Activated T-helper 17 cell treated with anti-CD3 and anti-CD28 coated beads, Interleukin-2, amount 50 U/mL, for 72 hours (primary cell): ENCODE measurements at places on chromosomes 1 and 21.

GRCh38 chr1:12069623-12070244 lies 6.6 kb downstream of the TNFRSF8 start:
- peaks cover 10% of the 10 kb centered on the region for H3K27me3 ChIP-seq
- peaks cover 56% of the 10 kb centered on the region for H3K36me3 ChIP-seq
- H3K4me3 ChIP-seq: peak overlapping the region; percentile 76
- H3K4me1 ChIP-seq: peaks cover 33% of the 10 kb centered on the region
- no peak for ATAC-seq

DNA sequence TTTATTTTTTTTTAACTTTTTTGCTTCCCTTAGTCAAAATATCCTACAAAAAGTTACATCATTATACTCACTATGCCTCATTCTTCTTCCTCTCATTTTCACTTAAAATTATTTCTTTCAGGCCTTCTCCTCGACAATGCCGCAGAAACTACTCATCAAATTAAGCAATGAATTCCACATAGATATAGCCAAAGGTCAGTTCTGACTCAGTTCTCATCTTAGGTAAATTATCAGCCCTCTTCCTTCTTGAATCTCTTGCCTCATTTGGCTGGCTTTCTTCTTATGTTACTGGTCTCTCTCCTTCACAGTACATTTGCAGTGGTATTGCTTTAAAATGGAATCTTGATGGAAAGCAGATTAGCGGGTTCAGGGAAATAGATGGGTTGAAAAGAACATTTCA lies 260.7 kb upstream of the BRINP3 start:
- H3K36me3 ChIP-seq: no peaks in the 10 kb centered on the region
- no peaks in the 10 kb centered on the region for H3K27me3 ChIP-seq
- ATAC-seq: no peak
- no peak overlapping the region for H3K27ac ChIP-seq
- no peaks in the 10 kb centered on the region for H3K4me1 ChIP-seq

DNA sequence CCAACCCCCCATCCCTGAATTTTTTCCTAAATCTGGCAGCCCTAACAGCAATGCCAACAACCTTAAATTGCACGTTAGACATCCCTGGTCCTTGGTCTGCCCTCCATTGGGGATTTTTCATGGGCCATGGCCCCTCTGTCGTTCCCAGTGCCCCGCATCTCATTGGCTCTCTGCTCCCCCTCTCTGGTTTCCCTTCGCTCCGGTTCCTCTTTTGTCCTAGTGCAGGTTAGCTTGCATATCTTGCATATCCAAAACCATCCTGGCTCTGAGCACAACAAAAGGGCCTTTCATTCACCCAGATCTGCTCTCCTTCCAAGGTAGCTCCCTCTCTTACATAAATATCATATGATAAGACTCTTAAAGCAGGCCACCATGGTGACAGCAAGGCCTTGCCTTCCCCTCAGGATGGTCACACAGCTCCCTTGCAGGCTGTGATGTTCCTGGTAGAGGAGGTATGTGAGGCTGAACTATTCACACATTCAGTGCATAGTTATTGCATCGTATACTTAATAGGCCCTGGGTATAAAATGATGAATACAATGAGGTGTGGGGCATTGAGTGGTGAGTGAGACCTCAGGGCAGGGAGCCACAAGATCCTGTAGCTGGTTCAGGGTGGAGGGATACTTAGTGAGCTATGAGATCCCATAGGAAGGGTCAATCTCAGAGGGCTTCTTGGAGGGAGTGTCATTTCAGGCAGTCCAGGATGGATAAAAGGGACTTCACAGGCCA lies 45.2 kb downstream of the TENT5C start:
- H3K4me1 ChIP-seq: peaks cover 41% of the 10 kb centered on the region
- ATAC-seq: no peak
- H3K27me3 ChIP-seq: no peaks in the 10 kb centered on the region
- H3K4me3 ChIP-seq: no peak overlapping the region

DNA sequence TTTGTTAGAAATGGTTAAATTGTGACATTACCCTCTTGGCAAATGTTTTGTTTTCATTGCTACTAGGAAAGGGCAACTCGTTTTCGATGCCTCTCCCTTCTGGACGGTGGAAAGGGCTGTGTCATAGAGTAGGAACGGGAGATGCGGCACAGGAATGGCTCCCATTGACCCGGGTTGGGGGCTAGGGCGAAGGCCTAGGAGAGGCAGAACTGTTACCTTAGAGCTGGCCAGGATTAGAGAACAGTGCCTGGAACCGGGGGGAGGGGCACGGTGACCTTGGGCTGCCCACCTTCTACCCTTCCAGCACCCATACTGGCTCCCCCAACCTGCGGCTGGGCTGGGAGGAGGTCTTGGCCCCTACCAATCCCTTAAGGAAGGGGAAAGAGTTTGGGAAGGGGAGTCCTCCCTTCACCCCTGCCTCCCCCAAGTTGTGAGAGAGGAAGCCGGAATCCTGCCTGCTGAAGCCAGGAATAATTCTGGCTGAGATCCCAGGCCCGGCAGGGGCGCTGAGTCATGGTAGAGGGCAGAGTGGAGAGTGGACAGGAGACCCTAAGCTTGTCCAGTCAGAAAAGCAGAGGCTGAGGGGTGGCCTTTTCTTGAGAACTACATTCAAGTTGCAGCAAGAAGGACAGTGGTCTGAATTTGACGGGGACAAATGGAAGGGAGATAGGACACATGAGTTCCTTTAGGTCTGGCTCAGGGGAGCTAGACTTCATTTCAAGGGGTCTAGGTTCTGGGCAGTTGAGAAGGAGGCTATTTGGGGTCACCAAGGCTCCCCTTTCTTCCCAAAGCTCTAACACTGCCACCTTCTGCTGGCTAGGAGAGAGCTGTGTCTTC lies 8.2 kb downstream of the LMNA start:
- peaks cover 51% of the 10 kb centered on the region for H3K4me1 ChIP-seq
- H3K36me3 ChIP-seq: peaks cover 92% of the 10 kb centered on the region
- ATAC-seq: no peak
- H3K27ac ChIP-seq: peak overlapping the region; percentile 81

DNA sequence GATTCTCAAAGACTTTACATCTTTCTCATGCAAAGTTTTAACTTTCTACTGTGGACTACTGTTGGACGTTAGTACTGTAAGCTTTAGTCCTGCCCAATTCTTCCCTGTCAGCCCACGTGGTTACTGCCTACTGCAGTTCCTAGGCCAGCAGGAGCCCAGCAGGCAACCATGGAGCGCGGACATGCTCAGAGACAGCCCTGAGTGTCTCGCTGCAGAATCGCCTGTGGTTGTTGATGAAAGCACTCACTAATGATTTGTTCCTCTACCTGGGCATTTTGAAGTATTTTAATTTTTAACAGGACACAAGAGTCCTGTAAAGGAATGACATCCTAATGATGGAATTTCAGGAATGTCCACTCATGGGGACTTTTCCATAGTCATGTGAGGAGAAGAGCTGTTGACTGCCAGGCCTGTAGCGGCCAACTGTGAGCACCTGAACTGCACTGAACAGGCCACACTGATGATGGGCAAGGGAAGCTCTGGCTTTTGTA lies 44.1 kb downstream of the PGBD5 start:
- peaks cover 5% of the 10 kb centered on the region for H3K4me1 ChIP-seq
- no peak overlapping the region for H3K27ac ChIP-seq
- H3K36me3 ChIP-seq: no peaks in the 10 kb centered on the region
- no peak overlapping the region for H3K4me3 ChIP-seq

DNA sequence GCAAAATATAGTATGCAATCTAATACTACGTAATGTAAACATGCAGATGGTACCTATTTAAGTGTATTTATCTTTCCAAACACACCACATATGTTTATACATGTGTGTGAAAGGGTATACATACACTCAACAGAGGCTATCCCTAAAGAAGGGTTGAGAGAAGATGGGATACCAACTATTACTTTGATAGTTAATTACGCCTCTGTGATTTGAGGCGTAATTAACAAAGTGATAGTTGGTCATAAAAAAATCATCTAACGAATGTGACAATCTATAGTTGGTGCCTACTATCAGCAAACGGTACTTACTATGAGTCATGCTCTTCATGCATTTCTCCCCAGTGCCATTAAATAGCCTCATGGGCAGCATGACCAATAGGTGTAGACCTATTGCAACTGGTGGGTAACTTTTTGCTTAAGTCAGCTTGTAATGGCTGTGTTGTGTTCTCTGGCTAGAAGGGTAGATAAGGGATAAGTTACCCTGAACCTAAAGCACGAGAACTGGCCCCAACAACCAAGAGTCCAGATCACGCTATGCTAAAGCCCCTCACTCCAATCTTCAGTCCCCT lies 15.3 kb downstream of the RCAN1 start:
- no peaks in the 10 kb centered on the region for H3K27me3 ChIP-seq
- H3K36me3 ChIP-seq: no peaks in the 10 kb centered on the region
- H3K4me3 ChIP-seq: no peak overlapping the region
- no peaks in the 10 kb centered on the region for H3K4me1 ChIP-seq
- no peak for ATAC-seq

DNA sequence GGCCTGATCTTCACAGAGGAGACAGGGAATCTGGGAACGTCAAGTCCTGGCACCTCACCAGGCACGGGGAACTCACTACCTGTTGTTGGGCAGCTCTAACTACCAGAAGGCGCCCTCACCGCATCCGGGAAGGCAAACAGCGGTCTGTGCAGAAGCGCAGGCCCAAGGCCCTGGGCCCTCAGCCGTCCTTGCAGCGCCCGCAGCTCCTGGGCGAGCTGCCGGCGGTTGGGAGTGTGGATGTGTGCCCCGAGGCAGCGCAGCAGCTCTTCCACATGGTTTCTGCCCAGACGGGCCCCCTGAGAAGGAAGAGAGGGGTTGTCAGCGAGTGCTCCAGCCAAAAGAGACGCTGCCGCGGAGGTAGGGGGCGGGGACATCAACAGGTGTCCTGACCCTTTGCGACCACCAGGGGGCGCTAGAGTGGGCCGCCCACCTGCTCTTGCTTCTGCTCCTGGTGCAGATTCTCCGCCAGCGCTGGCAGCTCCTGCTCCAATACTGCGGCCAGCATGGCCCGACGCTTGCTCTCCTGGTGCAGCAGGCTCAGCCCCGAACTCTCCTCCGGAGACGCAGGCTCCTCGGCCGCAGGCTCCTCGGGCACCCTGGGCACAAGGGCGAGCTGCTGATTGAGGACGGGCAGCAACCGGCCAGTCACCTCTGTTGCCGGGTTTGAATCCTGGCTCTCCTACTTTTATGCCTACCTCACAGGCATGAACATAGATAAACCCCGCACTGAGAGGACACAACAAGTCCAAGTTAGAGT lies 9.3 kb downstream of the MAP3K6 start:
- peaks cover 7% of the 10 kb centered on the region for H3K4me1 ChIP-seq
- no peaks in the 10 kb centered on the region for H3K27me3 ChIP-seq
- peak; percentile 73 for ATAC-seq
- no peaks in the 10 kb centered on the region for H3K36me3 ChIP-seq
- peak overlapping the region; percentile 71 for H3K4me3 ChIP-seq

DNA sequence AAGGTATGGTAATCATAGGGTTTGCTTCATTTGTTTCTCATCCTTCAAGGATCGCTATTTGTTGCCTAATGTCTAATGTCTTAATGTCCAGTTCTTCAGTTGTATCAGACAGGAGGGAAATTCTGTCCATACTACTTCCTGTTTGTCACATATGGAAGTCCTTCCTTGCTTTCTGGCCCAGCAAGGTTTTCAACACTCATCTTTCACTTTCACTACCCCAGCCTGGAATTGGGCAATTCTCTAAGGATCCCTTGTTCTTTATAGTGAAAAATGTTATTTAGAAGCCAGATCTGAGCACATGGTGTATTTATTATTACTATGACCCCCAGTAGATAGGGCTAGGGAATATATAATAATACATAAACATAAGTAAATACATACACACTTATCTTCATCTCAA lies 50.6 kb upstream of the SLC35A3 start:
- H3K4me1 ChIP-seq: no peaks in the 10 kb centered on the region
- H3K27me3 ChIP-seq: no peaks in the 10 kb centered on the region
- peak overlapping the region; percentile 22 for H3K27ac ChIP-seq
- H3K4me3 ChIP-seq: no peak overlapping the region

DNA sequence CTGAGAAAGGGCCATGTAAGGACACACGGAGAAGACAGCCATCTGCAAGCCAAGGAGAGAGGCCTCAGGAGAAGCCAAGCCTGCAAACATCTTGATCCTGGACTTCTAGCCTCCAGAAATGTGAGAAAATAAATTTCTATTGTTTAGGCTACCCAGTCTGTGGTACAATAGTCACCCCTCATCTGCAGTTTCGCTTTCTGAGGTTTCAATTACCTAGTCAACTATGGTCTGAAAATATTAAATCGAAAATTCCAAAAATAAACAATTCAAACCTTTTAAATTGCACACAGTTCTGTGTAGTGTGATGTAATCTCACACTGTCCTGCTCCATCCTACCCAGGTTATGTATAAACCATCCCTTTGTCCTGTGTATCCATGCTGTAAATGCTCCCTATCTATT lies 52.6 kb downstream of the ZNF644 start:
- H3K27me3 ChIP-seq: no peaks in the 10 kb centered on the region
- H3K27ac ChIP-seq: no peak overlapping the region
- no peak overlapping the region for H3K4me3 ChIP-seq
- peaks cover 30% of the 10 kb centered on the region for H3K4me1 ChIP-seq

DNA sequence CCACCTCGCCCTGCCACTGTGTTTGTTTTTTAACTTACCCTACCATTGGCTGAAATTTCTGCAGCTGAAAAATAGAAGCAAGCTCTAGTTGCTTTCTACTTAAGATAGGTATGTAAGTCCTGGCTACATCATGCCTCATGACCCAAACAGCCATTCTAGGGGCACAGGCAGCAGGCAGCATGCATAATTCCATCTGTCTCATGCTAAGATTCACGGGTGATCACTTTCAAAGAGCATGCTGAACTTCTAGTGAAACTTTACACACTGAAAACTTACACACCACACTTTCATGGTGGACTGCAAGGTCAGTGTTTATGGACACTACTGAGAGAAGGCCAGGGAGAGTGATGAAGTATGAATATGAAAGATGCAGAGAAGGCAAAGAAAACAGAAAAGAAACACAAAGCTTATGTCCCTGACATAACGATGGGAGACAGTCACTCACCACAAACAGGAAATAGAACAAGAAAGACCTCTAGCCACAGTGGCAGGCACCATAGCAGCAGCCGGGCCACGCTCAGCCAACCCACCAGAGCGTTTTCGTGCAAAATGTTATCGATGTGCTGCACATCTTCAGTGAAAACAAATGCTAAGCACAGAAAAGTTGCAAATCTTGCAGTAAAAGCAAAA lies 102.3 kb upstream of the TIAM1 start:
- H3K27me3 ChIP-seq: no peaks in the 10 kb centered on the region
- peak; percentile 94 for ATAC-seq
- H3K4me3 ChIP-seq: peak overlapping the region; percentile 22
- H3K36me3 ChIP-seq: no peaks in the 10 kb centered on the region
- peak overlapping the region; percentile 3 for H3K27ac ChIP-seq
- H3K4me1 ChIP-seq: peaks cover 19% of the 10 kb centered on the region

GRCh38 chr1:100075773-100076172 lies 57.0 kb downstream of the SASS6 start:
- no peaks in the 10 kb centered on the region for H3K27me3 ChIP-seq
- peaks cover 13% of the 10 kb centered on the region for H3K4me1 ChIP-seq
- peak overlapping the region; percentile 28 for H3K27ac ChIP-seq
- peaks cover 100% of the 10 kb centered on the region for H3K36me3 ChIP-seq
- peak; percentile 40 for ATAC-seq

- peaks cover 28% of the 10 kb centered on the region for H3K4me1 ChIP-seq
- ATAC-seq: peak; percentile 91
- H3K27me3 ChIP-seq: no peaks in the 10 kb centered on the region
These were observed 32.1 kb downstream of the EYA3 start for GRCh38 chr1:28056129-28056925.
